Bronchus fibroblast of lung (primary cell): ENCODE measurements at places on chromosomes 2 and 18. TPM values are rescaled to one million over a fixed set of nuclear protein-coding genes. Genes with fewer than 3 reads are reported as not detected.

The MEP1B gene
- total RNA-seq: not detected in 2 replicates

The CCBE1 gene
- 52.3 and 55.1 TPM in 2 replicates for total RNA-seq

The COL4A4 gene
- under 0.01 and 0.15 TPM in 2 replicates for total RNA-seq

The STPG4 gene
- not detected in 2 replicates for total RNA-seq

The SERPINB4 gene
- total RNA-seq: not detected in 2 replicates

The GPAT2 gene
- 2.4 and 2.5 TPM in 2 replicates for total RNA-seq

The FSHR gene
- total RNA-seq: not detected in 2 replicates

The NDUFS1 gene
- 111 and 120 TPM in 2 replicates for total RNA-seq

The SIX2 gene
- total RNA-seq: under 0.01 and 0.17 TPM in 2 replicates

The SERPINB8 gene
- 6.6 and 7.4 TPM in 2 replicates for total RNA-seq

The LIMS2 gene
- total RNA-seq: 0.30 and 0.84 TPM in 2 replicates

The UGT1A7 gene
- total RNA-seq: not detected in 2 replicates

The RASGRP3 gene
- total RNA-seq: 0.17 and 0.45 TPM in 2 replicates

The GRHL1 gene
- 0.50 and 0.74 TPM in 2 replicates for total RNA-seq

The PXDN gene
- 153 and 161 TPM in 2 replicates for total RNA-seq

The ATP5F1A gene
- total RNA-seq: 545 and 576 TPM in 2 replicates

The ERMN gene
- total RNA-seq: not detected in 2 replicates

The OTOF gene
- not detected in 2 replicates for total RNA-seq

The TMEM150A gene
- total RNA-seq: 9.9 and 10.7 TPM in 2 replicates

The AKAIN1 gene
- not detected in 2 replicates for total RNA-seq

The GAREM1 gene
- total RNA-seq: 2.2 and 3.0 TPM in 2 replicates

The ALLC gene
- total RNA-seq: not detected in 2 replicates

The CD8B gene
- not detected in 2 replicates for total RNA-seq

The USP37 gene
- total RNA-seq: 4.4 and 5.4 TPM in 2 replicates

The AP1S3 gene
- total RNA-seq: 1.2 and 2.2 TPM in 2 replicates

The C18orf54 gene
- 3.7 and 4.5 TPM in 2 replicates for total RNA-seq

The EN1 gene
- 0.15 and 0.17 TPM in 2 replicates for total RNA-seq

The CXCR1 gene
- total RNA-seq: not detected in 2 replicates

The DNAH6 gene
- under 0.01 and 0.34 TPM in 2 replicates for total RNA-seq

The TSGA10 gene
- 0.17 and 4.3 TPM in 2 replicates for total RNA-seq

The RRM2 gene
- total RNA-seq: 140 and 186 TPM in 2 replicates
